ENCODE measurements at places on chromosomes 13 and 19. TPM values are rescaled to one million over a fixed set of nuclear protein-coding genes. Genes with fewer than 3 reads are reported as not detected.

The SIGLEC5 gene
- not detected for total RNA-seq

DNA sequence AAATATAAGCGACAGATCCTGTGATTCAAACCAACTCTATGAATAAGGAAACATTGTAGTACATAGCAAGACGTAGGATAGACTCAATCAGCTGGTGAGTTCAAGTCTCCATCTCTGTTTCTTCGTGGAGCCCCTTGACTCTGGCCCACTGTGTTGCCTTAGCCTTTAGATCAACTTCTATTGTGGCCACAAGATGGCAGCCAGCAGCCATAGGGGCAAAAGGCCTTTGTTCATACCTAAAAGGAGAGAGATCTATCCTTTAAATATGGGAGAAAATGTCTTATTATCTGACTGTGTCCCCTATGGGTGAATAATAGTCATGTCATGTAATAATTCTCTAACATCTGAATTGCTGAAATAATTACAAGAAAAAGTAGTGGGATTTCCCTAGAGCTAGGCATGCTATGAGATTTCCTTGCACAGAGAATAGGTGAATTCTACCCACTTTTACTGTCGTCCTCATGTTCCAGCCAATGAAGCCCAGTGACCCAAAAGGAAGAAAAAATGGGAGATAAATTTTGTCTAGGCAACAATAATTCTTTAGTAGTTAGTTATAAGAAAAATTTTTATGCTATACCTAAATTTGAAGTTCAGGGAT lies 129.4 kb downstream of the PCDH20 start:
- no peak for DNase-seq

GRCh38 chr13:101648766-101649487 lies 196.5 kb downstream of the ITGBL1 start:
- DNase-seq: no peak

- no peak for DNase-seq
Observed at GRCh38 chr19:44609219-44609618, 4.1 kb upstream of the IGSF23 start.
